Stimulated activated naive CD8-positive, alpha-beta T cell treated with anti-CD3 and anti-CD28 coated beads, Interleukin-15, amount 100 ng/mL, for 72 hours (primary cell): ENCODE measurements at places on chromosomes 6 and 20.
A peak's percentile ranks its signal among the peaks of the same experiment; 100 is the strongest.

GRCh38 chr20:44234566-44235317, 12.4 kb upstream of the GDAP1L1 start:
- no peak for DNase-seq

DNA sequence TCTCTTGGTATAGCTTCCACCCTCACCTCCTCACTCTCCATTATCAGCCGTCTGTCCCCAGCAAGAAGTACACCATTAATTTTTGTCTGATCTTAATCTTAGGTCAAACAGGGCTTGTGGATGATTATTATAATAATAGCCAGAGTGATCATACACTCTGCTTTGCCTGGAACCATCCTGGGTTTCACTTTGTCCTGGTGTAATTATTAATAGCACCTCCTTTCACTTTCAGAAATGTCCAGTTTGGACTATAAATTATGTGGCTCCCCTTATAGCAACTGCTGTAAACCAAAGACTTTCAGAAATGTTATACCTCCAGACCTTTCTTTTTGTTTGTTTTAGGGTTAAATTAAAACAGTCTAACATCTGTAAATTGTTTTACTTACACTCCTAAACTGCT, 951 bp upstream of the TRIM31 start:
- no peak for DNase-seq

GRCh38 chr20:49937027-49937929, 1.1 kb downstream of the RNF114 start:
- no peak for DNase-seq

GRCh38 chr20:32296412-32296811, 19.0 kb downstream of the KIF3B start:
- no peak for DNase-seq

DNA sequence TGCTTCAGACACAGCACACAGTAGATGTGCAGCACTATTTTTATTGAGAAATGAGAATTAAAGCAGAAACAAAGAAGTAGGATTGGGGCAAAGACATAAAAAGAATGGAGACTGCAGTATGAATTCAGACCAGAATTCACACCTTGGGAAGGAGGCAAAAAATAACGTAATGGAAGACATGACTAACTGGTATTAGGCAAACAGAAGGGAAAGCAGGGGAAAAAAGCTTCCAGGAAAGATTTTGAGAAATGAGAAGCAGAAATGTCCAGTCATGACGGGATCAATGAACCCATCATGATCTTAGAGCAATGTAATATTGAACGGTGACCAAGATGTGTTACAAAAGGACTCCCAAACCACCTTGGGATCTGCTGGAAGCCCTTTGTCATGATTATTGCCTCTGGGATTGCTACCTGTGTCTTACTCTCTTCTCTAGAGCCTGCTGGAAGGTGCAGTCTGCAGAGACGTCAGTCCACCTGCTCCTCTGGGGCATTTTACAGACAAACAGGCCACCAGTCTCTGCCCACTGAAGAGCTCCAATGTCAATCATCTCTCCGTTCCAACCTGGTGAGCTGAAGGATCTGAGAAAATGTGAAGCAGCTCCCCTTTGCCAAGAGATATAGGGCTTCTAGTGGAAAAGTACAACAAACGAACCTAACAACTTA, 8.7 kb downstream of the NUDT3 start:
- DNase-seq = no peak

DNA sequence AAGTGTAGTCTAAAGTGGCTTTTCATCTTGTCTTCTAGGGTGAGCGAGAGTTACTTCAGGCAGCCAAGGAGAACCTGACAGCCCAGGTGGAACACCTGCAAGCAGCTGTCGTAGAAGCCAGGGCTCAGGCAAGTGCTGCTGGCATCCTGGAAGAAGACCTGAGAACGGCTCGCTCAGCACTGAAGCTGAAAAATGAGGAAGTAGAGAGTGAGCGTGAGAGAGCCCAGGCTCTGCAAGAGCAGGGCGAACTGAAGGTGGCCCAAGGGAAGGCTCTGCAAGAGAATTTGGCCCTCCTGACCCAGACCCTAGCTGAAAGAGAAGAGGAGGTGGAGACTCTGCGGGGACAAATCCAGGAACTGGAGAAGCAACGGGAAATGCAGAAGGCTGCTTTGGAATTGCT, 27.1 kb downstream of the C20orf173 start:
- DNase-seq = no peak

- DNase-seq = no peak
Measured at GRCh38 chr20:18237682-18238081, 50.6 kb upstream of the ZNF133 start.

- DNase-seq = no peak
Measured at GRCh38 chr6:165580136-165580535, 82.9 kb downstream of the PDE10A start.

DNA sequence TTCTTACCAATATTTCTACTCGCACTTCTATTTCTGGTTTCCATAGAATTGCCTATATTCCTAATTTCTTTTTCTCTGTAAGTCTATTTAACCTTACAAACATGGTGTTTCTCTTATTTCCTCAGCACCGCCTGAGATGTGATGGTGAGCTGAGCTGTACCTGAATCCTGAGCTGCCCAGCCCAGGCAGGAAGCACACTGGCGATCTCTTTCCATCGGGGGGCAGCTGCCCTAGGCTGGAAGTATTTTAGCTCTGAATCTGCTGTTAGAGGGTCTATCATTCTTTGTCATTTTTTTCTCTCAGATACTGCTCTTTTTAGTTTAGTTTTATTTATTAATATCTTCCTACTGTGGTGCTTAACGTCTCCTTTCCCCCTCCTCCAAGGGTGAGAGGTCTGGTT, 173.4 kb upstream of the SLC35B3 start:
- no peak for DNase-seq

GRCh38 chr6:12007887-12008286, 4.2 kb upstream of the HIVEP1 start:
- no peak for DNase-seq

GRCh38 chr6:91864911-91865310, 1278.0 kb upstream of the MAP3K7 start:
- DNase-seq = no peak

DNA sequence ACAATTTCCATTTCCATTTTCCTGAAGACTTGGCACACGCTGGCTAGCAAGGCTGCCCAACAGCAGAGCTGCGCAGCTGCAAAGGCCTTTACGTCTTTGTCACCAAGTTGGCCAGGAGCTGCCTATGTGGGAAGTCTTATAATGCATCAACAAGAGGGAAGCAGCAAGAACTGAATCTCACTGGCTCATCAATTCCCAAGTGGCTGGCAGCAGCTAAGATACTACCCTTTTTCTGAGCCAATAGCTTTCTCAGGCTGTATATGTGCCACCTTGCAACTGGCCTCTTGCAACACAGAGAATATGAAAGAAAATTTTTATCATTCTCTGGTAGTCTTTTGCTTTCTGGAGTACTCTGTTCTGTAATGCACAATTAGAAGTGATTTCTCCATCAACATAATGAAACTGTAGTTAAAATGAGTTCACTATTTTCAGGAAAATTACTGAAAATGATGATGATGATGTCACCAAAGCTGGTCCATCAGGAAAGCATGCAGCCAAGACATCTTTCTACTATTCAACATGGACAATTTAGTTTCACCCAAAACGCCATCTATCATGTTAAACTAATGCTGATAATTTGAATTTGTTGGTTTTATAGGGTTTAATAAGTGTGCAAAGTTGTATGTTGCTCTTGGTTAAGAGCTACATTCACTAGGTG, 97.3 kb upstream of the FOXA2 start:
- no peak for DNase-seq

DNA sequence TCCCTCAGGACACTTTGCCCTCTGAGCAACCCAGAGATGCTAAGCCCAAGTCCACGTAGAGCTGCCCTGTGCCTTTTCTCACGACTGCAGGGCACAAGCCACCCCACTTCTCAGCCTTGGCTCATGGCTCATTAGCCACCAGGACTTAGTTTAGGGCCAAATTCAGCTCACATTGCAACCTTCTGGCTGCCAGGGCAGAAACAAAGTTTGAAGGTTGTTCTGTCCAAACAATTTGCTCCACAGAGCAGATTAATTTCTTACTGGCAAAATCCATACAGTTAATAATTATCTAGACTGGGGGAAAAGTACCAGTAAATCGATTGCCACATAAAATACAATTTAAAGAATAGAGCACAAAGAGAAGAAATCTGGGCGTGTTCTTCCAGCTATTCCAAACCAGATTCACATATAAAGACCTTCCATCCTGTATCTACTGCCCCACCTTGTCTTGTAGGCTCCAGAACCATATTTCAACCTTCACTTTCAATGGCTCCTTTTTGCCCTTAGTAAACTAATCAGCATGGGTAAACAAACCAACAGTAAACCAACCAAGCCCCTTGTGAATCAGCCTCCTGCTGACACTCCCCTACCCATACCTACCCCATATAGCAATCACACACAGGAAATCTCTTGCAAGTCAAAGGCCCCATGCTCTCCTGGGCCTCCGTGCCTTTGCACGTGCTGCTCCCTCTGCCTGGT, 101.9 kb downstream of the QRSL1 start:
- DNase-seq = no peak

GRCh38 chr6:147559006-147559405, 50.5 kb downstream of the SAMD5 start:
- DNase-seq = no peak

DNA sequence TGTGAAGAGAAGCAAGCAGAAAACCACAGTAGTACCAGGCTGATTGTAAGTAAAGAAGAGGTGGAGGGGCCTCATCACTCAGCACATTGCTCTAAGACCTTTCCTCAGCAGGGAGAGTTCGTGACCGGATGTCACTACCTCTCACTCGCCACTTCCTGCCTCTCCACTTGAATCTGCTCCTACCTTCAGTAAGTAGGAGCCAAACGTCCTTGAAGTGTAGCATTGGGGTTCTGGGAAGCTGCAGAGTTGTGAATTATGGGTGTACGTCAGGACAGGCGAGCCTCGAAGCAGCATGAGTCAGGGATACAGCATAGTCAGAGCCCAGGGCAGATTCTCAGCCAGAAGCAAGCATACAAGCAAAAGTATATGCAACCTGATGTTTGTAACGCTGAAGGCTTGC, 224.9 kb downstream of the PHACTR1 start:
- DNase-seq = no peak

DNA sequence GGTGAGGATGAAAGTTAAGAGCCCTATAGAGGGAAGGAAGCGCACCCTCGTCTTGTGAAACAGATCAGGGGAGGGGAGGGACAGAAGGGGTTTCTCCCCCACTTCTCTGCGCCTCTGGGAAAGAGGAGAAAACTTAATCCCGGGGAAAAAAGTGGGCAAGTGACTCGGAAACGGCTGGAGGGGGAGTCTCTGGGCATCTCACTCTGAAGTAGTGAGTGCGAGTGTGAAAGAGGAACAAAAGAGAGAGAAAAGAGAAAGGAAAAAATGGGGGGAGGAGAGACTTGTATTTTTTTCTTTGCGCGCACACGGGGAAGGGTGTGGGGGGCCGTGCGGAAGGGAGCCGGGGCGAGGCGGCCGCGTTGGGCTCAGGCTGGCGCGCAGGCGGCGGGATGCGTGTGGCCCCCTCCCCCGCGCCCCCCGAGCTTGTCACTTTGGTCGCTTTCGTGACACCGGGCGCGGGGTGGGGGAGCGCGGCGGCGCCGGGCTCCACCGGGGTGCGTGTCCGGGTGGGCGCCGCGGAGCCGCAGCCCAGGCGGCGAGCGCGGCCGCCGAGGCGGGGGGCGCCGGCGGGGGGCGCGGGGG, 454 bp downstream of the L3MBTL3 start:
- peak; percentile 21 for DNase-seq

- DNase-seq = no peak
Measured at GRCh38 chr6:90368001-90368400, 71.4 kb upstream of the BACH2 start.

- no peak for DNase-seq
Measured at GRCh38 chr20:1890469-1891262, 4.5 kb upstream of the SIRPA start.

- DNase-seq = no peak
Measured at GRCh38 chr20:44770484-44771171, 25.0 kb downstream of the KCNK15 start.

GRCh38 chr6:119395192-119395591, 45.6 kb upstream of the MAN1A1 start:
- DNase-seq = no peak

GRCh38 chr20:41540459-41540858, 77.7 kb downstream of the CHD6 start:
- DNase-seq = no peak

DNA sequence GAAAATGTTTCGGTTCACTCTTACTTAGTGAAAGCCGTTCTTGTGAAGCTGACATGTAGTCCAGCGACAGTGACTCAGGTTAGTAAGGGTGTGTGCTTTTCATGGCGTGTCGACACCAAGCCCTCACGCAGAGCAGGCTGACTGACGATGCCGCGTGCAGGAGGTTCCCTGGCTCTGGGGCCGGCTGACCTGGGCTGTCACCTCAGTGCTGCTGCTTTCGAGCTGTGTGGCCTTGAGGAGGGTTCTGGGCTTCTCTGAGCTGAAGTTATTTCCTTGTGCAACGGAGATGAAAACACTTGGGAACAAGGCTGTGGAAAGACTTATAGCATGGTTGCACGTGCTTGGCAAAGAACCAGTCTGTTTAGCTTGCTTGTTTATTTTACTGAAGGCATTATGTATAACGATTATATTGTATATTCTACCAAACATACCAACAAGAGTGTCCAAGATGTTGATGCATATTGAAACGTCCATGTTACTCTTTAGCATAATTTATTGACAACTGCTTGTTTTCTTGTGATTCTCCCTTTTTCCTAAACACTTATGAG, 59.2 kb downstream of the PHACTR3 start:
- DNase-seq = no peak

DNA sequence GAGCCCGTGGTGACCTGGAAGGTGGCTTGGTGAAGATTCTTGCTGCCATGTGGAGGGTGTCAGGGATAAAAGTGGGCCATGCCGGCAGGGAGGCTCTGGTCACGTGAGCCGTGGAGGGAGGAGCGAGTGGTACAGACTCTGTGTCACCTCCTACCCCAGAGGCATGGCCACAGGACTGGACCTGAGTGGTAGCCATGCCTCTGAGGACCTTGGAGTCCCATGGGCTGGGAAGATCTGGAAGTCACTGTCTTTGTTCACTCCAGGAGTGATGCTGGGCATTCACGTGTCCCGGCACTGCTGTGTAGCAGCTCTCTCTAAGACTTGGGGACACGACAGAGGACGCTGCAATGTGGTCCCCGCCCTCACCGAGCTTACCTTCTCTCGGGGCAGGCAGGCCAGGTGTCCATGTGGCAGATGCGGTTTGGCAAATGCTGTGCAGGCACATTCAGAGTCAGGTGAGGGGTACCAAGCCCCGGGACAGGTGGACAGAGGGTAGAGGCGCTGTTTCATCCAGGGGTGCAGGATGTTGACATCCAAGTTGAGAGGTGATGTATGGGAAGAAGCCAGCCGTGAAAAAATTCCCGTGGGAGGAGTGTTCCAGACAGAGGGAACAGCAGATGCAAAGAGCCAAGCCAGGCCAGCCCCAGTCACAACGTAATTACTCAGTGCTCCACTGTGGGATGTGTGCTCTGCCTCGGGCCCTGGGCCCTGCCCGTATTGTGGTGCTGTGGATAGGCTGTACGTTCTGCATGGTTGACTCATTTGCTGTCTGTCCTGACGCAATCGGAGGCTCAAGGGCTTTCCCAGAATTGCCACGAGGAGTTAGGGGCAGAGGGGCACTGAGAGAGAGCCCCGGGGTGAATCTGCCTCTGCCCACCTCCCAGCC, 307.8 kb downstream of the TAF4 start:
- DNase-seq = no peak

GRCh38 chr6:111691345-111692225, 85.9 kb upstream of the TRAF3IP2 start:
- no peak for DNase-seq
